ENCODE measurements at places on chromosomes 2 and 18.
A peak's percentile ranks its signal among the peaks of the same experiment; 100 is the strongest.

GRCh38 chr2:109197491-109198418, 68.8 kb downstream of the SH3RF3 start:
- DNase-seq = no peak

DNA sequence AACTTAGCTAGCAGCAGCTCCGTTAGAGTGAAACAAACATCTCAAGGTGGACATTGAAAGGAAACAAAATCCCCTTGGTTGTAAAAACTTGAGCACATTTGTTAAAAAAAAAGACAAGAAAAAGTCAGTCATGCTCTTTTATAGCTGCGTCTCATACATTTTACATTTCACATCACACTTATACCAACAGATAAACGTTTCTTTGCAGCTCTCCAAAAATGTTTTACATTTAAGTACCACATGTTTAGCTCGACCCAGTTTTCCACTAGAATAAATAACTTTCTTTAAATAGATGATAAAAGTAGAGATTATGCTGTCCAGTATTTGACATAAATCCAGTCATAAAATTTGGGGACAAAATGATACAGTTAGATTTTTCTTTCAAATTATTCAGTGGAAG, 297.0 kb upstream of the ST6GAL2 start:
- DNase-seq = no peak

DNA sequence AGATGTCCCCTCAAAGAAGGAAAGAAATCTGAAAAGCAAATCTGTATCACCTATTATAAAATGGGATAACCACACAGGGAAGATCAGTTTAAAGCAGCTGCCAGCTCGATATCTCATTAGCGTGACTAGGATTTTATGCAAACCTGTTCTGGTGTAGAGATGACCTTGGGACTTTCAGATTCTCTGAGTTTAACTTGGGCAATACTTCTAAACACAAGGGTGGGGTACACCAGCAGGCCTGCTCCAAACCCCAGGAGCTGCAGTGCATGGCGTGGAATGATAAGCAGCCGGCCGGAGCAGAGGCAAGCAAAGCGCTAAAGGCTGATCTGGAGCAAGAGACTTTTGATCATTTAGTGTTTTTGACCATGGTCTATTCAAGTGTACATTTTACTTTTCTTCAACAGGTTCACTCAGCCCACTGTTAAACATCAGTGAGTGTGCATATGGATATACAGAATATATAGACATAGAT, 4.7 kb downstream of the SERTAD2 start:
- no peak for DNase-seq

- DNase-seq = peak; percentile 5
Observed at GRCh38 chr2:191631754-191632153, 46.2 kb upstream of the NABP1 start.

DNA sequence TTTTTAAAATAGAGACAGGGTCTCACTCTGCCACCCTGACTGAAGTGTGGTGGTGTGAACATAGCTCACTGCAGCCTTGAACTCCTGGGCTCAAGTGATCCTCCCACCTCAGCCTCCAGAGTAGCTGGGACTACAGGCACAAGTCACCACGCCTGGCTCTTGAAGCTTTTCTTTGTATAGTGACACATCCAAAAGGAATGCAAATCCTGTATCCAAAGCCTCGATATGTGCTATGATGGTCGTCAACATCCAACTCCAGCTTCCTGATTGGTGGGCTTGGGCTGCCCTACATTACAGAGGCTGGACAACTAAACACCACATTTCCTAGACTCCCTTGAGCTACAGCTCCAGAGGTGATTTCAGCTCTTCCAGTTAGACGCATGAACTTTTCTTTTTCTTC, 101.7 kb upstream of the PGAP1 start:
- no peak for DNase-seq

- DNase-seq = no peak
Observed at GRCh38 chr2:71117063-71117462, 13.0 kb downstream of the MCEE start.

DNA sequence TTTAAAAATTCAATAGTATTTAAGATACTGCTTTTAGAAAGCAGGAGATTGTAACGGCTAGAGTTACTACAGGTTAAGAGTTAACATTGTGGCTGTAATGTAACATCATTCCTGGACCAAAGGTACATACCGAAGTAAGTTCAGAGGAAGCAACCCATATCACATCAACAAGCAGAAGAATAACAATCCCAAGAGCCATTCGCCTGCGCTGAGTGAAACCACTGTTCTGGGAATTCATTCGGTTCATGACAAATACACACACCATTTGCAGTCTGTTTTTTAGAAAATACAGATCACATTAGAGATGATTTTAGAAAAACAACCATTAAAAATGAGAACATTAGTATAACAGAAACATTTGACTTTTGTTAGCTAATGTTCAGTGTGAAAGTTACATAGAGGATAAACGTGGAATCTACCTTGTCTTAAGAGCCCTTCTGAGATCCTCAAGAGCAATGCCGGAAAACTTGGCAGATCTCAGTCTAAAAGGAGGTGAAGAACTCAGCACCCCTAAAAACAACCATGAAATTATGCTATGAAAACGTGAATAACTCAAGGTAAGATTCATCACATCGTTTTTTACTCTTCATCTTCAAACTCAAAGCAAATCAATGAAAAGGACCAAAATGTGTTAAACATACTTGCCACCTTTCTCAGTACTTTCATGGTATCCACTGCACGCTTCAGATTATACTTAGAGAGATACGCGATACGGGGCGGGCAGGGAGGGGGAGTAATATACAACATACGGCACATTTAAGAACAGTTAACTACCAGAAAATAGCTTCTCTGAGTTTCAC, 1.2 kb downstream of the SLC35F5 start:
- DNase-seq = no peak

- no peak for DNase-seq
Observed at GRCh38 chr2:3422161-3422779, 42.8 kb downstream of the TRAPPC12 start.

- DNase-seq = peak; percentile 19
Observed at GRCh38 chr2:50953021-50953420, 78.9 kb downstream of the NRXN1 start.

GRCh38 chr18:49412679-49413078, 47.8 kb downstream of the DYM start:
- DNase-seq = no peak
